Right lobe of liver (tissue), 6 donors: ENCODE measurements at places on chromosomes 13 and 19. TPM values are rescaled to one million over a fixed set of nuclear protein-coding genes. Genes with fewer than 3 reads are reported as not detected.

DNA sequence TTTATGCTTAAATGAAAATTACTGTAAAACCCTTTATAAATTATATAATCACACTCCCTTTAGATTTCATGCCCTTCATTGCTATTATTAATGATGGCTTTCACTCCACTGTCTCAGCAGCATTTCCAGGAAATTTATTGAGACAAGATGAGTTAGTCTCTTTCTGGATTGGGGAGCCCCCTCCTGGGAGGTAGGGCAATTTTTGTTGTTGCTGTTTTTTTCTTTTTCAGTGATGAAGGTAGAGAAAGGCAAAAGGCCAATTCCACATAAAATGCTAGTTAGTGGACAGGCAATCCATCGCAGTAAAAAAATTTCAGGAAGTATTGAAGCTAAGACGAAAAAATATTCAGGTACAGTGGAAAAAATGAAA is 80.2 kb downstream of the TEX26 start:
- no peak for DNase-seq

GRCh38 chr13:94209117-94209516 is 270.4 kb downstream of the DCT start:
- DNase-seq = no peak

GRCh38 chr19:45368737-45369340 is 1.5 kb downstream of the ERCC2 start:
- no peak for DNase-seq

The S1PR5 gene
- 0.20 TPM for total RNA-seq

DNA sequence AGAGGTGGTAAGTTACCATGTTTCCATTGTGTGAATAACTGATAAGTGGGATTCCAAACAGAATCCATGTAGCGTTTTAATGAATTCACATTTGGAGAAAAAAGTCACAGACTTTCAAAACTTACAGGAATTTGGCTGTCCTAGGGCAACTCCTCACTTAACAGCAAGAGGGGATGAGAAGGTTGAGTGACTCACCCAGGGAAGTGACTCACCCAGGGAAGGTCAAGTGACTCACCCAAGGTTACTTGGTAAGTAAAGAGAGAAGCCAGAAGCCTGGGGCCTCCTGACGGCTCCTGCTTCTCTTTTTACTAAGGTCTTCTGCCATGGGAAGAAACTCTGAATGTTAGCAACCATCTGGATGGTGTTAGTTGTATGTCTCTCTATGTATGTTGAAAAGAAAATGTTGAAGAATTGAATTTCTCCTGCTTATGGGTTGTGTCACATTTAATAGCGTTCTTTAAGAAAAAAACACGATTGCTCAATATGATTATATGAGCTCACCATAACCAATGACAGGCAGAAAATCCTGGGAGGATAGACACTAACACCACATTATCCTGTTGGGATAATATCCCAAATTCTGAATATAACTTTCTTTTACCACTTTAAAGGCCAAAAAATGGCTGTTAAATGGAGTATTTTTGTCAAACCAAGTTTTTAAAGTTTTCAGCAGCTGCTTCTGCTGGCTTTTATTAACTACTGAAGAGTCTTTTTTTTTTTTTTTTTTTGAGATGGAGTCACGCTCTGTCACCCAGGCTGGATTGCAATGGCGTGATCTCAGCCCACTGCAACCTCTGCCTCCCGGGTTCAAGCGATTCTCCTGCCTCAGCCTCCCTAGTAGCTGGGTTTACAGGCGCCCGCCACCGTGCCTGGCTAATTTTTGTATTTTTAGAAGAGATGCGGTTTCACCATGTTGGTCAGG is 195.6 kb downstream of the GGACT start:
- DNase-seq = no peak

The ZNF285 gene
- total RNA-seq = 0.39 TPM

DNA sequence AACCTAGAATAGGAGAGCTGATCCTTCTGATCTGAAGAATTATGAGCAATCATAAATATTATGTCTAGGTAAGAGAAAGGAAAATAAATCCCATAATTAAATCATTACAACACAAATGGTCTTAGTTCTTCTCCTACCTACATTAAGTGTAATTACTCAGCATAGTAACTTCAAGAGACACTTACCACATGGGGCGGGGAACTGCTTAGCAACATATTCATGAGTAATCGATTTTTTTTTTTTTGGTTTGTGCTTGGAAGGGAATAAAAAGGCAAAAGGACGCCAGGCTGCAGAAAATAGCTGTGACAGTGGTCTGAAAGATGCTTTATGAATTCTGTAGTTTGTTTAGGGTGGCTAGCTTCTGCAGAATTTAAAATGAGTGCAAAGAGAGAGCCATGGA is 103.3 kb upstream of the HTR2A start:
- no peak for DNase-seq

The KIR3DL1 gene
- total RNA-seq = not detected

- DNase-seq = peak; percentile 18
Observed at GRCh38 chr19:29537181-29537580, 11.4 kb downstream of the VSTM2B start.

GRCh38 chr13:25065974-25066770 is 29.8 kb upstream of the PABPC3 start:
- no peak for DNase-seq

DNA sequence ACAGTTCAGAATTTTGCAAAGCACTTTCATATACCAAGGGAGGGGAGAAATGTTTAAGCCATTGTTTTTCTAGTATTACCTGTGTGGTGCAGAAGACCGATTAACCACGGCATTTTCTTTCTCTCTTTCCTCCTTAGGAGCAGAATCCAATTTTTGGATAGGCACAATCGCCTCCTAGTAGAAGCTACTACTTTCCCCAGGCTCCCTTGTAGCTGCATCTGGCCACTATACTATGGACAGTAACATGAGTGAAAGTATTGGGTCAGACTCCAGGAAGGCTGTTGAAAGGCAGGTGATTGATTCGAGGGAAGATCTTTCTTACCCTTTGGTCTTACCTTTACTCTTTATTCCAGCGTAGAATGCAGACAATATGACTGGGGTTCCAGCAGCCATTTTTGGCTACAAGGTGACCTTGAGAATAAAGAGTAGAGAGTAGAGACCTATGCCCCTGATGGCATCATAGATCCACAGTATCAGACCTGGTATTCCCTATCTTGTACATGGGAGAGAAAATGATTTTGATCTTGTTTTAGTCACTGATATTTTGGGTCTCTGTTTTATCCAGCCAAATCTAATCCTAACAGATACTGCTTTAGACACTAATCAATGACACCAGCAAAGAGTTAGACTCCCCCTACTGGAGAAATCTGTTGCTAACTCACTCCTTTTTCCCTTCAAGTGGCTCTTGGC is 77.0 kb downstream of the LRRC63 start:
- DNase-seq = no peak

DNA sequence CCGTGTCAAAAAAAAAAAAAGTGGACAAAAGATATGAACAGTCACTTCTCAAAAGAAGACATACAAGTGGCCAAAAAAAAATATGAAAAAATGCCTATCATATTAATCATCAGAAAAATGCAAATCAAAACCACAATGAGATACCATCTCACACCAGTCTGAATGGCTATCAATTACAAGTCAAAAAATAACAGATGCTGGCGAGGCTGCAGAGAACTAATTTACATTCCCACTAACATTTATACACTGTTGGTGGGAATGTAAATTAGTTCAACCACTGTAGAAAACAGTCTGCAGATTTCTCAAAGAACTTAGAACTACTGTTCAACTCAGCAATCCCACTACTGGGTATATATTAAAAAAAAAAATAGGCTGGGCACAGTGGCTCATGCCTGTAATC is 26.5 kb upstream of the FOXO1 start:
- no peak for DNase-seq

GRCh38 chr13:110524541-110525257 is 36.8 kb downstream of the RAB20 start:
- peak; percentile 94 for DNase-seq

The DLL3 gene
- total RNA-seq = not detected

The FXYD3 gene
- not detected for total RNA-seq

DNA sequence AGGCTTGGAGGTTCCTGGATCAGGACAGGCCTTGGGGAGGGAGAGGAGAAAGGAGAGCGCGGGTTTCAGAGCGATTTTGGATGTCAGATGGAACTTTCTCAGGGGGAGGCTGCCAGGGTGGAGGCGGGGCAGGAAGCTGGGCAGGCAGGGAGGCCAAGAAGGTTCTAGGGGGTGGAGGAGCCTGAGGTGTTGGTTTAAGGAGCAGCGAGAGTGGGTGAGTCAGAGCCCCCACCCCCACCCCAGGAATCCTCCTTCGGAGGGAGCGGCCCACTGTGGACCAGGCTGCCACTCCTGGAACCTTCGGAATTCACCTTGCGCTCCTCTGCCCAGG is 15.9 kb upstream of the NOP53 start:
- no peak for DNase-seq

DNA sequence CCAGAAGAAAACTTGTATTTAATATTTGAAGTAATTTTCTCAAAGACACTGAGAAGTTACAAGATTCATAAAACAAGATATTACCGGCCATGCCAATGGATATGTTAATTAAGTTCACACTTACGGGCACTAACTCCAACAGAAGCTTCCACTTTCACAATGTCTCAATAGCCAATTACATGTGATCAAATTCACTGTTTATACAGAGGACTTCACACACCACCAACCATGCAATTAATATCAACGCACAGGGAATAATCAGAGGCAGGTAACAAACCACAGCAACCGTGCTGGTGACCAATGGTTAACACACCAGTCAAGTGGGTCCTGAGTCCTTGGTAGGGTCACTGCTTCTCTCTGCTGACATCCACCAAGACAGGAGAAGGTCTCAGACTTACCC is 5.9 kb upstream of the ACOD1 start:
- DNase-seq = no peak

DNA sequence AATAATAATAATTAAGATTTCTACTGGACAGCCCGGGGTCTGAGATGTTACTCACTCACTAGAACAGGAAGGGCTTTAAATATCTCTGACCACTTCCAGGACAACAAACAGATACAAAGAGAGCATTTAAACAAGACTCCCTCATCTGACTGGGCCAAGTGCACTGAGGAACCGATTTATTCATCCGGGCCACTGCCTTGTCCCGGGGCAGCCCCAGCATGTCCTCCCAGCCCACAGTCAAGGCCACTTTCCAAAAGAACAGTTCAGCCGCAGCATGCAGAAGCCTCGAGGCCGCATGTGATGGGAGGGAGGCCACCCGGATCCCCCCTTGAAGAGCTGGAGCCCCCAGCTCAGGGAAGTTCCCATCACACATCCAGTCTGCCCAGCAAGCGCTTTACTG is 30.5 kb downstream of the MLLT1 start:
- no peak for DNase-seq

GRCh38 chr19:20077791-20078463 is at the start of gene ZNF90:
Gene ZNF90, plus strand, starts transcription at chr19:20078000. Its CDS starts 133 bp downstream, at chr19:20078133.
- DNase-seq = peak; percentile 80

The RASGRP4 gene
- total RNA-seq = 0.81 TPM

GRCh38 chr13:94667190-94667589 is 45.2 kb downstream of the SOX21 start:
- DNase-seq = no peak

DNA sequence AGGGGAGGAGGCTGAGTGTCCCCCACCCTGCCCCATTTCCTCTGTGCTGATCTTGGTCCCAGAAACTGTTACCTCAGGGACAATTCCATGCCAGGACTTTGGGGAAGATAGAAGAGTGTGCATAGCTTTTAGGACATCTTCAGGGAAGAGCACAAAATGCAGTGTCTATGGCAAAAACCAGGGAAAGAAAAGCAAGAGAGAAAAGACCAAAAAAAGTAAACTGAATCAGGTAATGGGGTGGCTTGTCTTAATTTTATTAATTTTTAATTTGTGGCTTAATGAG is 109.4 kb downstream of the NDFIP2 start:
- no peak for DNase-seq

DNA sequence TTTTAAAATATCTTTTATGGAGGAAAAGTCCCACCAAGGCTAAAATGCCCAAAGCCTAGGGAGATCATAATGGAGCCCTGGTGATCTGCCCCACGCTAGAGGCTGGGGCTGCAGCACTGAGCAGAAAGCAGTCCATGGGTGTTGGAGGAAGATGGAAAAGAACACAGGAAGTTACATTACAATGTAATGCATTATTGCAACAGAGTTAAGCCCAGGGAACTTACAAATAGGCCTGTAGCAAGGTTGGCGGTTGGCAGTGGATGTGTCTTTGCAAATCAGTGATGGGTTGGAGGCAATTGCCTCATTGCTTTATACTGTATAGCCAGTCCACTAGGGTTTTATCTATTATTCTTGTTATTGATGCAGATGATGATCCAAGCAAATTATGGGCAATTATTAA is 399.9 kb downstream of the NDFIP2 start:
- DNase-seq = no peak

DNA sequence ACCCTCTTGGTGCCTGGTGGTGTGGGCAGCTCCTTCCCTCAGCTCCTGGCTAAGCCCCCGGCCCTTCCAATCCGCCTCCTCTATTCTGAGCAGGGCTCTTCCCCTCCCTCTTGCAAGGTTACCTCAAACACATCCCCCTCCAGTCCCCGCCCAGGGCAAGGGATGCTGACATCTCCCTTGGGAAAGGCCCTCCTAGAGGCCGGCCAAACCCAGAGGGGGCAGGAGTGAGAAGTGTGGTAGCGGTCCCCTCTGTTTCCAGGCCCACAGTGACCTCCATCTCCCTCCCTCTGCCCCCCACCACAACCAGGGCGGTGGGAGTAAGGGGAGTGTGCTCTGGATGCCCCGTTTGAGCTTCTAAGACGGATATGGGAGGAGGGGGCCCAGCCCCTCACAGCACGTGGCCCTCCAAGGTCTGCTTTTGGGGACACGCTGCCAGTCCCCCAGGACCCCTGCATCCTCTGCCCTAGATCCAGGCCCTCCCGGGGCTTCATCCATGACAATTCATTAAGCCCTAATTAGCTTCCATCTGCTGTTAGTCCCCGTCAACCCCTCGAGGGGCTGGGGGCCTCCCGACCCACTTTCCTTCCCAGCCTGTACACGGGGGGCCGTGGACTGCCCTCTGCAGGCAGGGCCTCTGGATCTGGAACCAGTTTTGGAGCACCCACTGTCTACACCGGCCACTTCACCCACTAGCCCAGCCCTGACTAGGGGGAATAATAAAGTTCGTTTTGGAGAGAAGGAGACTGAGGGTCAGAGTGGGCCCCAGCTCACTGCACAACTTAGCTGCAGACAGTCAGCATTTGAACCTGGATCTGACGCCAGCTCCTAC is 2.3 kb downstream of the LINGO3 start:
- DNase-seq = no peak

The ACER1 gene
- not detected for total RNA-seq

DNA sequence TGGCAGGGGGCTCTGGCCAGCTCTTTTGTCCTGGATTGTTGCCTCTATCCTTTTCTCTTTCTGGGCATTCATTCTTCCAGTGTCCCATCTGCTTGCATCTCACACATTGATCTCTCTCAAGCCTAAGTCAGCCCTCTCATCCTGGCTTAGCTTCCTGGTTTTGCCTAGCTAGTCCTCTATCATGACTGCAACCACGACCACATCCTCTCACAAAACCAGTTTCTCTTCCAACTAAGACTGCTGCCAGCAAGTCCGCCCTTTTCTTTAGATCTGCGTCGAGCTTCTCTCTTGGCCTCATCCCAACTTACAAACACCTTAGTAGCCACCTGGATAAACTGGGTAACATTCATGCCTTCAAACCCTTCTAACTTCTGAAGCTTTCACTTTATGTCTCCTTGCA is 212.2 kb upstream of the HTR2A start:
- no peak for DNase-seq

The PODNL1 gene
- not detected for total RNA-seq
